ENCODE measurements at places on chromosomes 16 and 17.
A peak's percentile ranks its signal among the peaks of the same experiment; 100 is the strongest.

GRCh38 chr17:10838682-10839081, 795 bp upstream of the PIRT start:
- no peak for DNase-seq

DNA sequence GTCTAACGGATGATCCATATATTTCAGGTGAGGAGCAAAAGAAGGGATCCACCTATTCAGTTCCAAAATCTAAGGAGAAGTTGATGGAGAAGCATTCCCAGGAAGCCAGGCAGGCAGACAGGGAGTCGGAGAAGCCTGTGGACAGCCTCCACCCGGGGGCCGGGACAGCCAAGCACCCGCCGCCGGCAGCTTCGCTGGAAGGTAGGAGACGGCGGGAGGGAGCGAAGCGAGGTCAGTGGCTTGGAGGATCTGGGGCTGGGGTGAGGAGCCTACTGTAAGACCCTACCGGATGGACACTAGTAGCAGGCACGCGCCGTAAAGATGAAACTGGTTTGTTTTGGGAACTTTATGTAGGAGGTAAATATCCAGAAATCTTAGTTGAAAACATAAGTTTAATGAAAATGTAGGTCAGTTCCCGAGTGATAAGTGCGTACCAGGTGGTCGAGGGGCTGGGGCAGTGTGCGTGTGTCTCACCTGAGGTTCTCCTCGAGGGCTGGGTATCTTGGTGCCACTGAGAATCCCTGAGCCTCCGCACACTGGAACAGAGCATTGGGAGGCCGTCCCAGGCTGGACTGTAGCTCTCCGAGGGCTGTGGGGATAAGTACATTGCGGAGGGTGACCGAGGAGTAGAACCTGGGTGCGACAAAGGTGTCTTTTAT, 714 bp downstream of the SPATA33 start:
- no peak for DNase-seq

GRCh38 chr17:82397449-82398335, 20.5 kb upstream of the HEXD start:
- DNase-seq: no peak

- DNase-seq: peak; percentile 61
Measured at GRCh38 chr16:11672206-11673090, 4.2 kb downstream of the SNN start.

DNA sequence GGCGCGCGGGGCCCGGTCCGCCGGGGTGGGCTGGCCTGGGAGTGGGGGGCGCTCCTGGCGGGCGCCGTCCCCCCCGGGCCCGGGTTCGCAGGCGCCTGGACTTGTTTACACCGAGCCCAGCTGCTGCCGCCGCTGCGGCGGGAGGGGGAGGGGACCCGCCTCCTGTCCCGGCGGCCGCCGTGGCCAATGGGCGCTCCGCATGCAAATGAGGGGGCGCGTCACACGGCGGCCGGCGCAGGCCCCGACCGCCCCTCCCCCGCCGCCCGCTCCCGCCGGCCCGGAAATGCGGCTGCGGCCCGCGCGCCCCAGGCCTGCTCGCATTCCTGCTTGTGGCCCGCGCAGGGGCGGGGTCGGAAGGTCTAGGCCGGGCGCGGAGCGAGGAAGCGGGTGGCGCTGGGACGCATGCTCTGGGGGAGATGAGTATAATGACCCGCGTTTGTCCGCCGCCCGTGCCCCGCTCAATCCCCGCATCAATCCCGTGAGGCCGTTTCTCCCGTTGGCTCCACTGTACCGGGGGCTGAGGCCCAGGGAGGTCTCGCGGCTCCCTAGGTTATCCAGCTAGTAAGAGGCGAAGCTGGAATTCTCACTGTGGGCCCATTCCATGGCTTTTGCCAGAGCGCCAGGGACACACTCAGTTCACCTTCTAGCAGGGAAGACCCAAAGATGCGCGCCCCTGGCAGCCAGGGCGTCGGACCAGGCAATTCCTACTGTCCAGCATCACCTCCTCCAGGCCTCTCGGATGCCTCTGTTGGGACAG, at the start of gene YPEL3:
Gene YPEL3 (minus strand): TSS at position 109 of the 757 bp plus-strand sequence. CDS start 731 bp downstream, outside the sequence.
- DNase-seq: peak; percentile 90

GRCh38 chr16:78284957-78285434, 185.5 kb downstream of the WWOX start:
- DNase-seq: no peak

DNA sequence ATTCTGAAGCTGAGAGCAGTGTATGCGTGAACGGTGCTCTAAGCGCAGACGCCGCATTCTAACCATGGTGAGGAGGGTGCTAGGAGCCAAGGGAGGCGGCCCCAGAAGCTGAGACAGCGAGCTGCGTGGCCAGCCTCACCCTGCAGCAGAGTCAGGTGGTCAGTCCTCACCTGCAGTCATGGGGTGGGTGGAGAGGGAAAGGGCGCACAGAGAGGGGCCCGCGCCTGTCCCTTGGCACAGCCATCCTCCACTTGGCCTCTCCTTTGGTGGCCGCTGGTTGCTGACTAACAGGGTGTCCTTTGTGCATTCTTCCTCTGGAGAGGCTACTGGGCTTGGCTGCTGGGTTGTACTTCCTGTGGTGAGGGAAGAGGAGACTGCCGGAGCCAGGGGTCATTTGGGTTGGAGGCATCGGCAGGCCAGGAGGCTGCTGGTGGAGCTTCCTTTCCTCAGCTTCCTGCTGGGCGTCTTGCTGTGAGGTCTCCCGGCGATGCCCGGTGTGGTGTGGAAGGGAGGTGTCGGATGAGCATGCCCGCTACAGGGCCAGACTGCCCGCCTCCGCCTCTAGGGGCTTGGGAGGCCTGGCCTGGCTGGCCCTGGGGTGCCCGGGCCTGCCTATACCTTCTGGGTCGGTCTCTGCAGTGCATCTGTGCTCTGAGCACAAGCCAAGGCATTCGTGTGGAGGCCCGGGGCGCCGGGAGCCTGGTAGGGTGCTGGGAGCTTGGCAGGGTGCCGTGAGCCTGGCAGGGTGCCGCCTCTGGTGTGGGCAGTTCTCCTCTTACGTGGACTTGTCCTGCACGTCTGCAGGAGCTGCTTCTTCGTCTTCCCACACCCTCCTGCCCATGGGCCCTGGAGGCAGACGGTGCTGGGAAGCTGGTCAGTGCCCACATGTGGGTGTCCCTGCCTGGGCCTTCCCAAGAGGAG, 17.4 kb downstream of the RNF213 start:
- no peak for DNase-seq

DNA sequence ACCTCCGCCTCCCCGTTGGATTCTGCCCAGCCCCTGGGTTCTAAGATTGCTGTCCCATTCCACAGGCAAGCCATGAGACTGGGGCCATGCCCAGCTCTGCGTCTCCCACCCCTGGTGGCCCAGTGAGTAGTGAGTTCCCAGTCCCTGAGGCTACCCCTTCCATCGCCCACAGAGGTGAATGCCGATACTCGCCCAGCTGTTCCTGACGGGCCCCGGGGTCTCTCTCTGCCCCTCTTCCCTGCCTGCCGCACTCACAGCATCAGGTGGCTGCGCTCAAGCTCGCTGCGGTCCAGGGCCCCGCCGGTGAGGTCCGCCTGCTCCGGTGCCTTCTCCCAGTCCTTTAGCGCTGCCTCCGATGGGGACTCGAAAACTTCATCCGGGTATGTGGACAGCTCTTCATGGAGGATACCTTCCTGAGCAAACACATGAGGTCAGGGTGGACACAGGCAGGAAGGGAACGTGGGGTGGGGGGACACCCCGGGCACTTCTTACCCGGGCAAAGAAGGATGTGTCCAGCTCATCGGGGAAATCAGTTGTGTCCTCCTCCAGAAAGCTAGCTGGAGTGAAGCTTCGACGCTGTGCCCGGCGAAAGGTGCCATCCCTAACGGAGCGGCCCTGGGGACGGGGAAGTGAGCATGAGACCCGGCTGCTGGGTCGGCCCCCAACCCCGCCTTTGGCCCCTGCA, 8.8 kb downstream of the SNRNP25 start:
- no peak for DNase-seq

DNA sequence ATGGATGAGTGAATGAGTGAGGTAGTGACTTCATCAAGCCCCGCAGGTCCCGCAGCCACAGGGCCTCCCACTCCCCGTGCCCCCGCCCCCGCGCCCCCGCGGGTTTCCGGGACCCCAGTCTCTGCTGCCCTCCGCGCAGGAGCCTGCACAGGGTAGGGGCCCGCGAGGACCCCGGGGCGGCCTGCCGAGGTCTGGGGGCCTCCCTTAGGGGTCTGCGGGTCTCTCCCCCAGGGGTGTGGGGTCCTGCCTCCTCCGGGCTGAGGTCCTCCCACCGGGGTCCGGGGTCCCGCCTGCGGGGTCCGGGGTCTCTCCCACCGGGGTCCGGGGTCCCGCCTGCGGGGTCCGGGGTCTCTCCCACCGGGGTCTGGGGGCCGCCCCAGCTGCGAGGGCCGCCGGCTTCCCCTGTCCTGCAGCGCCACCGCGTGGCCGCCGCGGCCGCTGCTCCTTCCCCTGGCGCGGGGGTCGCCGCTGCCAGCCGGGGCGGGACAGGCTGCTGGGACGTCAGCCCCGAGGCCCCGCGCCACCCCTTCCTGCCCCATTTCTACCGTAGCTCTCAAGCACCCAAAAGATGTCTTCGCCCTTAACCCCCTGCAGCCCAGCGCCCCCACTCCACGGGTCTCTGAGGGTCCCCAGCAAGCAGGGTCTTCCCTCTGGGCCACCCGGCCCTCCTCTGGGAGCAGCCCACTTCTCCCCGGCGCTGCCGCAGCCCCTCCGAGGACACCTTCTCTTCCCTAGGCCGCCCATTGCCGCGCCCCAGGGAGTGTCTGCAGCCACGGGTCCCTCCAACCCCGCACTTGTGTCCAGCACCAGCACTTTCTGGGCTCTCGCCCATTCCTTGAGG, 10.4 kb upstream of the CHMP6 start:
- peak; percentile 19 for DNase-seq

DNA sequence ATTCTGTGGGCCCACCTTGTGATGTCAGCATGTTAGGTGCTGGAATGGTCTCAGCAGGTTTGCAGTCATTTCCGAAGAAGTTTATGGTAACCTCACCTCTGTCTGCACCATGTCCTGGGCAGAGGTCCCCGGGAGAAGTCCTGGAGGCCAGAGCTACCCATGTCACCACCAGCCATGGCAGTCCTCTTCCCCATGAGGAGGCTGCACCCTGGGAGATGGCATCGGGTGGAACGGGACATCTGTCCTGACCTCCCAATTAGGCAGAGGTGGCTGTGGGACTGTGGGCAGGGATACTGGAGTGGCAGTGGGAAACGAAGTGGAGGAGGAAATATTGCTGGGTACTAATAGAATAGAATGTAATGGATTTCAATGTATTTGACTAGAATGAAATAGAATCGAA, 511.8 kb upstream of the WSB1 start:
- DNase-seq: no peak

DNA sequence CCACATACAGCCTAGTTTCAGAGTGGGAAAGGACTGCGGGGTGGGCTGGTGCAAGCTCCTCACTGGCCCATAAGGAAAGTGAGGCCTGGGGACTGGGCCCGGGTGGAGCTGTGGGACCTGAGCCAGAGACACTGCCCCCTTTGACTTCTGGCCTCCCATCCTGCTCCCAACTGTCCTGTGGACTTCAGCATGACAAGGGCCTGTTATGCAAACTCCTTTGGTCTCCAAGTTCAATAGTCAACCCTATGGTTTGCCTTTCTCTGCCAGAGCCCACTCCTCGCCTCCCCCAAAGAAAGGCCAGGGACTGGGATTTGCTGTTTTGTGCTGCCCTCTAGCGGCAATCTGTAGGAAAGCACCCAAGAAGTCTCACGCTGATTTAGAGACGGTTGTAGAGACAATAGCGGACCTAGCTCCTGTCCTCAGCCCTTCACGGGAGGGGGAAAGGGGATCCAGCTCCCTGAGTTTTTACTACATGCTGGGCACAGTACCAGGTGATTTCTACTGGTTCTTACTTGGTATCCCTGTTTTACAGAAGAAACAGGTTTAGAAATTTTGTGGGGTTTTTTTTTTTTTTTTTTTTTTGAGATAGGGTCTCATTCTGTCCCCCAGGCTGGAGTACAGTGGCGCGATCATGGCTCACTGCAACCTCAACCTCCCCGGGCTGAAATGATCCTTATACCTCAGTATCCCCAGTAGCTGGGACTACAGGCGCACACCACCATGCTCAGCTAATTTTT, 1.2 kb upstream of the TLCD3B start:
- DNase-seq: peak; percentile 79

DNA sequence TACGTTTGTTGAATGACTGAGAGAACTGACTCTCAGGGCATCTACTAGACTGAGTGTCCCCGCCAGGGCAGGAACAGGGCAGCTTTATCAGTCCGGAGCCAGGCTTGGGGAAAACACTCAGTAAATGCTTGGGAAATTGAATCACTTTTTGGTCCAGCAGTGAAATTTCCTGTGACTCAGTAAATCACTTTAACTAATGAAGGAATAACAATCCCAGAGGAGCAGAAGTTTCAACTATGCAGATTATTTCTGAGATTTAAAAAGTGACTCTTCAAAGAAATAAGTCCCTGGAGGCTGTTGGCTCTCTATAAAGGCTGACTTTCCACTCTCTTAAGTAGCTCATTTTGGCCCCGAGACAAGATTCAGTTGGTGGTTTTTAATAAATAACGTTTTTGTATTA, 101.8 kb downstream of the FOXL1 start:
- no peak for DNase-seq

- DNase-seq: no peak
Measured at GRCh38 chr16:2897110-2897509, 14.1 kb downstream of the FLYWCH2 start.

- DNase-seq: no peak
Measured at GRCh38 chr17:78647032-78647431, 69.8 kb upstream of the DNAH17 start.

GRCh38 chr17:42723636-42724035, 21.2 kb downstream of the EZH1 start:
- DNase-seq: no peak

DNA sequence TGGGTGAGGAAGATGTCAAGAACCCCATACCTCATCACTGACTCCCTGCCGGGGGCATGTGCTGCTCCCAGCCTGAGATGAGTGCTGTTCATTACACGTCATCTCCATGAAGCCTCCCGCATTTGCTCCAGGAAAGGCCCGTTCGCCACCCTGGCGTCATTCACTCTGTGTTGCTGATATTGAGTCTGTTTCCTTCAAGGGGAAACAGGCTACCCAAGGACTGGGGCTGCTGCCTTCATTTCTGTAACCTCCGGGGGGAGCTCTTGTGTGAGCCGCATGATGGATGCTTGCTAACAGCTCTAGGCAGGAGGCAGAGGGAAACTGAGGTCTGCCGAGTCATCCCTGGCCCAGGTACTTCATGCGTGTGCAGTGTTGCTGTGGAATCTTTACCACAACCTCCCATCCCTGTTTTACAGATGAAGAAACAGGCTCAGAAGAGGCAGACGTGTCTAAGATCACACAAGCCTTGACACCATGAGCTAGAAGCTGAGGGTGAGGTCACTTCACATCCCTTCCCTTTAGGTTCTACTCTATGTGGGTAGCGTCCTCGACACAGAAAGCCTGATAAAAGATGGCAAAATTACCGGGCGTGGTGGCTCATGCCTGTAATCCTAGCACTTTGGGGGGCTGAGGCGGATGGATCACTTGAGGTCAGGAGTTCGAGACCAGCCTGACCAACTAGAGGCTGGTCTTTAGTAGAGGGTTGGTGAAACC, 3.5 kb upstream of the ARMC5 start:
- DNase-seq: peak; percentile 39

- no peak for DNase-seq
Measured at GRCh38 chr17:74778960-74779359, 2.8 kb upstream of the NAT9 start.

- DNase-seq: no peak
Measured at GRCh38 chr16:57354311-57354710, 4.3 kb upstream of the CCL22 start.
